ENCODE measurements at places on chromosomes 5 and 9.
A peak's percentile ranks its signal among the peaks of the same experiment; 100 is the strongest.

GRCh38 chr5:73861313-73861988, 235.5 kb downstream of the ARHGEF28 start:
- no peak for DNase-seq

- DNase-seq = no peak
Measured at GRCh38 chr5:73637565-73637964, 11.6 kb downstream of the ARHGEF28 start.

DNA sequence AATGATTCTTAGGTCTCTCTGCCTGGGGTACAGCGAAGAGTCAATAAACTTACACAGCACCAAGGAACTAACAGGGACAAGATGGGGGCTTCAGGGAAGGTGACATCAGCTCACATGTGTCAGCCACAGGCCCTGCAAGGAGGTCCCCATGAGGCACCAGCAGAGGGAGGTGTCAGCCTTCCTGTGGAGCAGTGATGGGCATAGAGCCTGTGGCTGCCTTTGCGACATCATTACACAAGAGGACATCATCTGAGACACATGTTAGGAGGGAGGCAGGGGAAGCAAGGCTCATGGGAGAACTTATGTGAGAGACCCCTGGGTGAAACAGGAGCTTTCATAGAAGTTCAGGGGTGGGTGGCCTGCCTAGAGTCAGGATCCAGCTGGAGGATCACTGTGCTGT, 389.6 kb downstream of the SEMA5A start:
- no peak for DNase-seq

- no peak for DNase-seq
Measured at GRCh38 chr9:115587310-115587709, 469.4 kb upstream of the TNC start.

GRCh38 chr9:75604661-75605060, 285.8 kb upstream of the PCSK5 start:
- DNase-seq = no peak

DNA sequence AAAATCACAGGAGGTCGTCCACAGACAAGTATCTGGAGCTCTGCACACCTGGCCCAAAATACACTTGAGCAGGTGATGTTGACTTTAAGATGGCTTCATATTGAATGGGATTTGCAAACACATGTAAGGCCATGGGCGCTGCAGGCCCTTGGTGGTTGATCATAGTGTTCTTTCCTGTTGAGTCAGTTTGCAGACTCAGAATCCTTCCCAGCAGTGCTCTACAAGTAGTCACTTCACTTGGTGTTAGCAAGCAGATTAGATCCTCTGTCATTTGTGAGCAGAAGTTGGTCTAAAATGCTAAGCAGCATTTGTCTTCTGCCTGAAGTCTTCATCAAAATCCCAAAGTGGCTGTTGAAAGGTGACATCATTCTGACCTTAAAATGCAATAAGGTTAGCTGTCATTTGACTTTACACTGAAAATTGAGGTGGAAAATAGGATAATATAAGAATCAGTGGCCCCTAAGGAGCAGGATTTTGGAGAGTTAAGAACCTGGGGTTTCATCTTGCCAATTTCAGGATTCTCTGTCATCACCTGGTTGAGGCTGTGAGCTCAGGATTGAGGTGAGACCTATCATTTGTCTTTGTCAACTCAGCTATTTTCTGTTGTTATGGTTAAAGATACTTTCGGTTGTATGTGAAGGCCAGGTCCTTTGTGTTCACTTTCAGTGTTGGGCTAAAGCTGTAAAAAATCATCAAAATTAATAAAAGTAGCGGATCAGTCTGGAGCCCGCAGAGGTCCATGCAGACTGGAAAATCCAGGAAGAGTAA, 114.5 kb downstream of the LRRC70 start:
- DNase-seq = no peak

- DNase-seq = peak; percentile 61
Measured at GRCh38 chr5:56480705-56481427, 247.7 kb upstream of the ANKRD55 start.

DNA sequence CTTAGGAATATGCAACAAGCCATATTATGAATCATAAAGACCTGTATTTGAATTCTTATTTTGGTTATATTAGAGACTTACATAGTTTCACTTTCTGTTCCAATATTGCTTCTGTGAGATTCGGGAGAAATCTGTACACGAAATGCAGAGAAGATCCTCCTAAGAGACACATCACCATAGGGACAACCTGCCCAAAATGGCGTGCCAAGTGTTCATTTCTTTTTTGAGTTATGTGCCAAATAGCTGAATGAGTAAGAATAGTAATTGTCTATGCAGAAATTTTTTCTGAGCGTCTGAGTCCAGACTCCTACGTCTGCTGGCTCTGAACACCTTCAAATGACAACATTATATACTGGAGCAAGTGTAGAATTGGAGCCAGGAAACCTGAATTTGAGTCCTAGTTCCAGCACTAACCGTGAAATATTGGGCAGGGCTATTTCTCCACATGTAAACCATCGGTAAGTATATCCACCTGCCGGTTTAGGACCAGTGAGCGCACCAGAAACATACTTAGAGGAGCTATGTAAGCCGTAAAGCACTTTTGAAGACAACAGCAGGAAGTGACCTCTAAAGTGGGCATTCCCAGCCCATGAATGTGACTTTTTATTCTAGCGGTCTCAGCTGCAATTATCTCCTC, 163.9 kb upstream of the DMRT1 start:
- no peak for DNase-seq

DNA sequence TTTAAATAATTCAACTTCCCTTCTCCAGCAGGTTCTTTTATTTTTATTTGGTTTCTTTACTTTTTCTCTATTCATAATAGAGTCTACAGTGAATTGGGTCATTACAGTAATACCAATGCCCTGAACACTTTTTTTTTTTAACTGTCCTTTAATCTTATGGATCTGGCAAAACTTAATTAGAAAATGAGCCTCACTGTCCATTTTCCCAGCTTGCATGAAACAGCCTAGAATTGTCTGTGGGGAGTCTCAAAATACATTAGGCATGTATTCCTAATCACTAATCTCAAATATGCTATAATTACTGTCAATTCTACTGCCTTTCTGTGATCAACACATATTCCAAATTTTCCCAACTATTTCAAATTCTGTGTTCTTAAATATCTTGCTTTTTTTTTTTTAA, 406.8 kb downstream of the ANXA1 start:
- DNase-seq = no peak

GRCh38 chr5:159106193-159106568, 6.5 kb upstream of the EBF1 start:
- DNase-seq = peak; percentile 13

- DNase-seq = no peak
Measured at GRCh38 chr5:174589011-174589410, 135.4 kb upstream of the MSX2 start.

- no peak for DNase-seq
Measured at GRCh38 chr5:154618696-154619095, 136.5 kb upstream of the LARP1 start.

GRCh38 chr9:132994410-132995120, 16.1 kb downstream of the GFI1B start:
- no peak for DNase-seq

DNA sequence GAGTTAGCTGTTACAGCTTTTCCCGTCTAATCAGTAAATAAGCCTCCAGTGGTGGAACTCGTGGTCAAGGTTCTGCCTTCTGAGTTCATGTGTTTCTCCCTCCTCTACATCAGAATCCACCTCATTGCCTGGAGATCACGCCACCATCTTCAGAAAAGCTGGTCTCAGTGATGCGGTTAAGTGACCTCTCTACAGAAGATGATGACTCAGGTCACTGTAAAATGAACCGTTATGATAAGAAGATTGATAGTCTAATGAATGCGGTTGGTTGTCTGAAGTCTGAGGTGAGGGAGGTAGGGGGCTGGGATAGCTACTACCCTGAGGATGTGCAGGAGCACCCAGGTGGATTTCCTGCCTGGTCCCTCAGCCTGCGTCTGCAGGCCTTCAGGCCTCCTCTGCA, 13.3 kb downstream of the ODF2 start:
- no peak for DNase-seq

Measured in CD4-positive, alpha-beta T cell treated with Interleukin-17A for 4 hours (primary cell).